ENCODE measurements at places on chromosomes 13 and 19. TPM values are rescaled to one million over a fixed set of nuclear protein-coding genes. Genes with fewer than 3 reads are reported as not detected.

GRCh38 chr19:57302020-57302465 lies 18.2 kb upstream of the ZNF543 start:
- peaks cover 69% of the 10 kb centered on the region for H3K36me3 ChIP-seq
- H3K27me3 ChIP-seq: no peaks in the 10 kb centered on the region
- no peak overlapping the region for H3K4me3 ChIP-seq
- H3K4me1 ChIP-seq: no peaks in the 10 kb centered on the region

- no peak overlapping the region for H3K27ac ChIP-seq
- H3K4me3 ChIP-seq: no peak overlapping the region
- H3K27me3 ChIP-seq: no peaks in the 10 kb centered on the region
- no peaks in the 10 kb centered on the region for H3K36me3 ChIP-seq
- DNase-seq: no peak
These were observed 10.9 kb upstream of the TLE5 start for GRCh38 chr19:3073159-3073563.

- no peak overlapping the region for H3K4me3 ChIP-seq
- H3K36me3 ChIP-seq: no peaks in the 10 kb centered on the region
- H3K27ac ChIP-seq: no peak overlapping the region
- H3K4me1 ChIP-seq: peaks cover 8% of the 10 kb centered on the region
- H3K27me3 ChIP-seq: no peaks in the 10 kb centered on the region
These were observed 78.6 kb downstream of the ABCC4 start for GRCh38 chr13:95222733-95223018.

DNA sequence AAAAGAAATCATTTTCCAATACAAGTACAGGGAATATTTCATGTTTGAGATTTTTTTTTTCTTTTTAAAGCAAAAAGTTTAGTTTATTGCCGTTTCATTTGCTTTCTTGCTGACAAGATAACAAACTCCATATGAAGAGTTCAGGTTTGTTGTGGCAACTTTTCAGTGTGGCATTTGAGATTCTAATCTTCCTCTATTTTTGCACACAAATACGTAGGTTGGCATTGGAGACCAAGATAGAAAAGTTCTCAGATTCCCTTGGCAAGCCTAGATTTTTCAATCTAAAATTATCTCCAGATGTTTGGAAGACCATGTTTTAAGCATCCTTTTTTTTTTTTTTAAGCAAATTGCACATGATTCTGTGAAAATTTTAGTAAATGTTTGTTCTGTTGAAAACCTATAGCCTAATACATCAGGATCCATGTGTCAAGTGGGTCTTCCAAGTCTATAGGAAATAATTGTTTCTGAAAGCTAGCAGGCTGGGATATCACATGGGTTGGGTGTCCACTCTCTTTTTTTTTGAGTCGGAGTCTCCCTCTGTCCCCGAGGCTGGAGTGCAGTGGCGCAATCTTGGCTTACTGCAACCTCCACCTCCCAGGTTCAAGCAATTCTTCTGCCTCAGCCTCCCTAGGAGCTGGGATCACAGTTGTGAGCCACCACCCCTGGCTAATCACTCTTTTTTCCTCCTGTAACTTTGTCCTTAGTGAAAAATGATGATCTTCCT lies 2.6 kb downstream of the GARRE1 start:
- no peak overlapping the region for H3K27ac ChIP-seq
- H3K36me3 ChIP-seq: no peaks in the 10 kb centered on the region
- no peak overlapping the region for H3K4me3 ChIP-seq
- H3K27me3 ChIP-seq: no peaks in the 10 kb centered on the region

GRCh38 chr19:42132851-42133528 lies 744 bp upstream of the POU2F2 start:
- H3K27ac ChIP-seq: peak overlapping the region; percentile 65
- peak overlapping the region; percentile 86 for H3K4me3 ChIP-seq
- peak; percentile 82 for DNase-seq
- peaks cover 65% of the 10 kb centered on the region for H3K4me1 ChIP-seq
- H3K36me3 ChIP-seq: no peaks in the 10 kb centered on the region

HS6ST3 gene
- not detected for total RNA-seq

NDUFB7 gene
- 142 TPM for total RNA-seq

SHISA2 gene
- 0.45 TPM for total RNA-seq
